ENCODE measurements at places on chromosomes 2 and 18.

- DNase-seq = no peak
Measured at GRCh38 chr2:60364491-60364890, 189.0 kb downstream of the BCL11A start.

DNA sequence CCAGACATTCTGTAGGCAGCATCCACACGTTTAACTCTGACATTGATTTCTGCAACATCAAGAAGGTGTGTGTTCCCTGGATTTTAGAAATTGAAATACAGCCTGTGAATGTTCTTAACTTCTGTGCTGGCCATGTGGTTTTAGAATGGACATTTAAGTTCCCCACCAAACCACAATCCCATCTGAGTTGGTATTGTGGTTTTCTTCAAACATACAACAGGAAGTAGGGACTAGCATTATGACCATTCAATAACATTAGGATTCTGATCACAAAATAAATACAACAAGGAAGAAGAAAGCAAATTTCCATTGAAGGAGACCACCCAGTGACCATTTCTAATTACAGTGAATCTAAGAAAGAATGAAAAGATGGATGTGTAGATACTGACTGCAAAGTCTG, 51.2 kb downstream of the MAP3K20 start:
- DNase-seq = no peak

- DNase-seq = no peak
Measured at GRCh38 chr2:105329561-105330495, at the start of gene TGFBRAP1. Gene TGFBRAP1, minus strand, starts transcription at chr2:105329735. Its CDS starts 21,434 bp downstream, at chr2:105308301.

GRCh38 chr2:233977296-233977837, 60.2 kb downstream of the TRPM8 start:
- no peak for DNase-seq

GRCh38 chr2:215941726-215942125, 71.6 kb downstream of the MREG start:
- DNase-seq = no peak

DNA sequence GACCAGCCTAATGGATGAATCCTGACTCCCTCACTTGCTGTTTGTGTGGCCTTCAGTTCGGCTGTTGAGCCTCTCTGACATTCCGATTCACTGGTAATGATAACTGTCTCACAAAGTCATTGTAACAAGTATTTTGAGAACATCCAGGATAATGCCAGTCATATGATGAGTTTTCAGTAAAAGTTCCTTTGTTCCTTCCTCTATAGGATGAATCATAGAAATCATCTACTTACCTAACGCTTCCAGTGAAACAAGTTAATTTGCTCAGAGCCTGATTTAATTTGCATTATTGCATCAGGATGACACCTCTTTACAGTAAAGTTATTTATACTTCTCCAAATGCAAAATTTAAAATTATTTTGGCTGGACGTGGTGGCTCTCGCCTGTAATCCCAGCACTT, 32.0 kb downstream of the RAB31 start:
- DNase-seq = no peak

DNA sequence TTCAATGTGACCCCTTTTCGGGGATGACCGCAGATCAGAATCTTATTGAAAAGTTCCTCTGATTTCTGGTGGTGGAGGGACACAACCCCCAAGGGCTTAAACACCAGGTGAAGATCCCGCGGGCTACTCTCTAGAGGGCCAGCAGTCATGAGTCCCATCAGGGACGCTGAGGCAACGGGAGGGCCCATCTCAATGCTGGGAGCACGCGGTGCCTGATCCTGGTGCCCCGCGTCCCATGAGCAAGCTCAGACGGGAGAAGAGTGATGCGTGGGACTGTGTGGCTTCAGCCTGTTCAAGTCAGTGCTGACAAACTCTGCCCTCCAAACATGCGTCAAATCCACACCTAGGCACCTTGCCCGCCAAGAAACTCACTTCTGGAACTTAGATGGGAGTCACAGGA, 224.9 kb downstream of the TWIST2 start:
- no peak for DNase-seq

DNA sequence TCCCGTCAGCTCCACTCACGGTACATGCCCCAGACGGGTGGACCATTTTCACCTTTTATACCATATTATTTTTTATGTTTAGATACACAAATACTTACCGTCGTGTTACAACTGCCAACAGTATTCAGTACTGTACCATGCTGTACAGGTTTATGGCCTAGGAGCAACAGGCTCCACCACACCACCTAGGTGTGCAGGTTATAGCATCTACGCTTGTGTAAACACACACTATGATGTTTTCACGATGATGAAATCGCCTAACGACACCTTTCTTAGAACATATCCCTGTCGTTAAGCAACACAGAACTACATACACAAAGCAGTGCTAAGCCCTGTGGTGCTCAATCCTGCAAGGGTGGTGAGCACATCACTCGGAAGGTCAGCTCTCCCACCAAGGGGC, 24.5 kb downstream of the NDUFA10 start:
- DNase-seq = no peak

GRCh38 chr2:229634601-229635370, 79.6 kb downstream of the DNER start:
- peak; percentile 5 for DNase-seq

- no peak for DNase-seq
Measured at GRCh38 chr2:132975193-132976105, 305.4 kb upstream of the LYPD1 start.

- DNase-seq = no peak
Measured at GRCh38 chr2:141109633-141110032, 1021.2 kb downstream of the LRP1B start.

DNA sequence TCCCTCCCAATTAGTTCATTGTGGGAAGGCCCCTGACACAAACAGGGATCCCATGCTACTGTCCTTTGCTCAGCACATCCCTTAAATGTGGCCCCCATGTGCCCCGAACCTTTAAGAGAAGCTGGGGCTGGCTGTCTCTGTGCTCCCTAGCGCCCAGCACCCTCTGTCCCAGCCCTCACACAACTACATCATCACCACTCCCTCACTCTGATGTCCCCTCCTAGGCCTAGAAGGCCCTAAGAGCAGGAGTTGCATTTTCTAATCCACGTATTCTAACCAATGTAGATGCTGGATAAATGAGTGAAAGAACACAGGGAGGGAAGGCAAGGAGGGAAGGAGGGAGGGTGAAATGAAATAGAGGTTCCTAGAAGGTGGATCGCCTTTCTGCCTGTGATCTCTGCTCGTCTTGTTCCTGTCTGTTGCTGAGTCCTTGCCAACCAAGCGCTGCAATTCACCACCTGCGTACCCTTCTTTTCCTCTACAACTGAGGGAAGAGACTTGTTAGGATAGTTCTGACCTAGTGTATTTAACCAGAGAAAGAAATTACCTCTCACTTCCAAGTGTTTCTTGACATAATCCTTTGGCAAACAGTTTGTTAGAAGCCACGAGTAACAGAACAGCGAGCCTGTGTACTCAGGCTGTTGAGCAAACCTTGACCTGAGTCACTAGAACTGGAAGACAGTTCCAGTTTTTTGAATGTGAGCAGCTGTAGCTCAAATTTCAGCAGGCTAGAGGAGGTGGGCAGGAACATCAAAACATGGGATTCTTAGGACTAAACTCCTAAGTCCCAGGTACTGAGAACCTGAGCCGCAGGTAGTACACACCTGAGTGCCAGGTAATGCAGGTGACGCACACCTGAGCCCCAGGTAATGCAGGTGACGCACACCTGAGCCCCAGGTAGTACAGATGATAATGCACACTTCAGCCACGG, 181.5 kb upstream of the ID2 start:
- DNase-seq = no peak

GRCh38 chr2:180478883-180479282, 471.8 kb upstream of the CWC22 start:
- DNase-seq = no peak

DNA sequence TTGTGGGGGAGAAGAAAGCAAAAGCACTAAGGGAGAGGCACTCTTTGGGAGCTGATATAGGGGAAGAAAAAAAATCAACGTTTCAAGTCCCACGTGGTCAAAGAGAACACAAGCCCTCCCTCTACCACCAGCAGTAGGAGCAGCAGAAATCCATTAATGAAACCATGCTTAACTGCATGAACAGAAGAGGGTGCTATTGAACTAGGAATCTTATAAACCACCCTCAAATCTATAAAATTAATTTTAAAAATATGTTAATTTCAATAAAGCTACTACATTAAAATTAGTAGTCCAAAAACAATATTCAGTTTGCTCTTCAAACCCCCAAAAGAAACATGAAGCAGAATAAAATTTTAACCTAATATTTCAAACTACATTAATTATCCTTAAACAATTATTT, 147.8 kb downstream of the TMEM18 start:
- DNase-seq = no peak

DNA sequence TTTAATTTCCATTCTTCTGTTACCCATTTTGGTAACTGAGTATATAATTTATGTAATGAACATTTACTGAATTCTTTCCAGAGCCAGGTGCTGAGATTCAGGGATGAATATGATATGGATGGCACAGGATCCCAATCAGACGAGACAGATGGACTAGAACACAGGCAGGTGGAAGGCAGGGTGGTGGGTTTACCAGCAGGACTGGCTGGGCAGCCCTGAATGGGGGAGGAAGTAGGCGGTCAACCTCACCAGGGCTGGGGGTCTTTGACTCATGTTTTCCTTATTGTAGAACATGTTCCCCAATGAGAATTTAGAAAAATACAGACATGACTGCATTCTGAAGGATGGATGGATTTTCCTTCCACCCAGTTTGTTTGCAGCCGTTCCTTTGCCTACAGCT, 80.3 kb downstream of the CIB4 start:
- DNase-seq = no peak

DNA sequence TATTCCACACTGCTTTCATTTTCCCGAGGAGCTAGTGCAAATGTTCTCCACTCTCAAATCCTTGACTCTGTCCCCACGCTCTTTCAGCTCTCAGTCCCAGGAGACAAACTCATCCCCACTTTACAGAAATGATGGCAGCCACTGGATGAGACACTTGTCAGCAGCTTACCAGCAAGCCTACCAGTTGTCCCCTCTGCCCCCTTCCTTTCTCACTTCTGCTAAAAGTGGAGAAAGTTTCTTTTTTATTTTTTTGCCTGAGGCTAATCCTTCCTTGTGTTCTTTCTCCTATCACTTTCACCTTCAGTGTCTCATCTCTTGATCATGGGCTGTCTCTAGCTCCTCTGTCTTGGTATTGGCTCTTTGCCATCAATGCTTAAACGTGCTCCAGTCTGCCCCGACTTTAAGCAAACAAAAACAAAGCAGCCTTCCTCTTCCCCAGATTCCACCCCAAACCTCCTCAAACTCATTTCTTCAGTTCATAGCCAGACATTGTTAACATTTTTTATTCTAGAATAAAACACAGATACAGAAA, 64.5 kb downstream of the TTC32 start:
- no peak for DNase-seq

DNA sequence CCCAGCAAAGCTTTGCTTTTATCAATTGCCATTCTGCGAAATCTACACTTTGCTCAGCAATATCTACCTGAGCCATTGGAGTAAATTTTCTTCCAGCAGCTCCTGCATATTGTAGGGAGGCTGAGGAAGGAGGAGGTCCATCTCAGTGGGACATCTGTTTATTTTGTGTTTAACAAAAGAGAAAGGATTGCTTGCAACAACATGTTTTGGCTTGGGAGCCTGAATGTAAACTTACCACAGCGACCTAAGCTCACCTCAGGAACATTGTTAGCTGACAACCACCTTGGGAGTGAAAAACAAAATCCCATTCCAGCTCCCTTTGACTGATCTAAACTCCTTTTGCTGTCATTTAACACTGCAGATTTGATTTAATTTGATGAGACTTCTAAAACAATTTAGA, 356.1 kb downstream of the SS18 start:
- no peak for DNase-seq

DNA sequence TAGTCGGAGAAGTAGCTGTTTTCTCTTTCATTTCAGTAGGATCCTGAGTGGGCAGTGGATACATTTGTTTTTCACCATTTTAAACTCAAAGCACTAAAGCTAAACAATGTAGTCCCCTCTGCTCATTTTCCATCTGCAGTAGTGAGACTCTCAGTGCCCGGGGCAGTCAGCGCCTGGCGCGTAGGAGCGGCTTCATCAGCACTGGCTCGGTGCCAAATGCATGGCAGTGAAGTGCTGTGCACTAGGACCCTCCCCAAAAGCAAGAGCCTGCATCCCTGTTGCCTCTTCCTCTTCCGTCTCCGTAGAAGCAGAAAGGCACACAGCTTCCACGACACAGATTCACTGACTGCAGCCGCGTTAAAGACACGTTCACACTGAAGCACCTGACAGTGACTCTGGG, 19.0 kb upstream of the ESPNL start:
- no peak for DNase-seq

- DNase-seq = no peak
Measured at GRCh38 chr18:58009166-58009565, 34.9 kb upstream of the NEDD4L start.

DNA sequence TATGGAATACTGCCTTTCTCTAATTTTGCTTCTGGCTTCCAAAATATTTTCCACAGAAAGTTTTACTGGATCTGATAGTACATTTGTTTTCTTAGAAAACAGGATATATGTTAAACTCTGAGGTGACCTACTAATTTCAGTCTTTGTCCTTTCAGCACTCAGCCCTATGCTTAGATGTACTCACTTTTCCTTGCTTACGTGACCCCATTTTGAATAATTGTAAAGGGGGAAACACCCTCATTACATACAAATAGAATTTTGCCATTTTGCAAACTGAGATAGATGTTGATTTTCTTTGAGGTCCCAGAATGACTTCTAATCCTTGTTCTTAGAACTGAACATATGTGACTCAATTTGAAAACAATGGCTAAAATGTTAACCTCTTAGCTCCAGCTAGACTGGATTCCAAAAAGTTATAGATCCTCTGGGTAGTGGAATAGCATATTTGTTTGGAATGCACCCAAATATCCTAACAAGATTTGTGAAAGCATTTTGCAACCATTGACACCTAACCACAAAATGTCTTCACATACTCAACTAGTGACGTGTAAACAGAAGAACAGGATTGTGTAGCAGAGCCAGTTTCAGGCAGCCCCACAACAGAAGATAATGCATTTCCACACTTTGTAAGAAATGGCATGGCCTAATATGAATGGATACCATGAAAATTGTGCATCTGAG, 44.8 kb upstream of the EHBP1 start:
- DNase-seq = no peak

DNA sequence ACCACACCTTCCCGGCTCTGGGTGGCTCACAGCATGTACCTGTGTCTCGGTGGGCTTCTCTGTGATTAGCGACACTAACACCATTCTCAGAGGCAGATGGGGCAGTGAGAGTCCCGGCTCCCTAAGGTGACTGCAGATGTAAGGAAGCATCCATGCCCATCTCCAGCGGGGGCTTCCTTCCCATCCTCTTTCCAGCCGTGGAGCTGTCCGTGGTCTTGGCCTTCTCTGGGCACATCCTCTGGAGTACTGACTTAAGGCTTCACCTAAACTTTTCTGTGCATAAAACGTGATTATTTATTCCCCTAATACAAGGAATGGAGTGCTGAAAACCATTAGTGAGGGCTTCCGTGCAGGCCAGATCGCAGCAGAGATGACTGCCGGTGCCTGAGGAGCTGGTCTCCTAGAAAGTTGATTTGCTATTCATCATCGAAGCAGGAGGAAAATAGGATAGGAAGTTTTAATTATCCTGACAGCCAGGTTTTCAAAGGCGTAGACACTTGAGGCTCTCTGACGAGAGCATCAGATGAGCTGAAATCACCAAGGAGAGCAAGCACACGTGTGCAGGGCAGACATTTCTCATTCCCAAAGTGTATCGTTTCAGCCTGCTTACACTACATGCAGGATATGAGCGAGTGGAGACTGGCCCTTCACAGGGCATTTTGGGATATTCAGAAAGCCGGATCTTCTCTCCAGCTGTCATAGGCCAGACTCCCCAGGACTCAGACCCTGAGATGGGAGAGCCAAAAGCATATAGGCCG, 186.1 kb upstream of the SALL3 start:
- no peak for DNase-seq

Data from cerebellar nuclear complex (tissue), 1 donor.